ENCODE measurements at places on chromosomes 12 and 14.

DNA sequence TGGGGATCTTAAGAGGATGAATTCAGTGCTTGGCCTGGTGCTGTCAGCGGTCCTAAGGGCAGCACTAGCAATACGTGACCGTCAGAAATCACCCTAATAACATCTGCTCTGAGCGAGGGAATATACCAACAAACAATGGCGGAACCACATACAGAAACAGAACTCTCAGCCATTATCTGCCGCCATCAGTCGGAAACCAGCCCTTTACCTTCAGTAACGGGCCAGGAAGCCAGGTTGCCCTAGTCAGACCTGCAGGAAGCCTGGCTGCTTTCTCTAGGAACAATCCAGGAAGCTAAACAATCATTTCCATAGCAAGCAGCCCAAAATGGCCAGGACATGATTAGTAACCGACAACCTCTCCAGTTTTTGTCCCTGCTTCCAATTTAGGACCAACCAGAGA, 5.6 kb downstream of the CDCA4 start:
- no peak for DNase-seq

GRCh38 chr12:53464685-53465418, 12.9 kb downstream of the PCBP2 start:
- DNase-seq: no peak

- no peak for DNase-seq
Observed at GRCh38 chr12:51434305-51434704, 9.7 kb downstream of the SLC4A8 start.

- DNase-seq: no peak
Observed at GRCh38 chr14:81193924-81194633, 26.7 kb downstream of the GTF2A1 start.

DNA sequence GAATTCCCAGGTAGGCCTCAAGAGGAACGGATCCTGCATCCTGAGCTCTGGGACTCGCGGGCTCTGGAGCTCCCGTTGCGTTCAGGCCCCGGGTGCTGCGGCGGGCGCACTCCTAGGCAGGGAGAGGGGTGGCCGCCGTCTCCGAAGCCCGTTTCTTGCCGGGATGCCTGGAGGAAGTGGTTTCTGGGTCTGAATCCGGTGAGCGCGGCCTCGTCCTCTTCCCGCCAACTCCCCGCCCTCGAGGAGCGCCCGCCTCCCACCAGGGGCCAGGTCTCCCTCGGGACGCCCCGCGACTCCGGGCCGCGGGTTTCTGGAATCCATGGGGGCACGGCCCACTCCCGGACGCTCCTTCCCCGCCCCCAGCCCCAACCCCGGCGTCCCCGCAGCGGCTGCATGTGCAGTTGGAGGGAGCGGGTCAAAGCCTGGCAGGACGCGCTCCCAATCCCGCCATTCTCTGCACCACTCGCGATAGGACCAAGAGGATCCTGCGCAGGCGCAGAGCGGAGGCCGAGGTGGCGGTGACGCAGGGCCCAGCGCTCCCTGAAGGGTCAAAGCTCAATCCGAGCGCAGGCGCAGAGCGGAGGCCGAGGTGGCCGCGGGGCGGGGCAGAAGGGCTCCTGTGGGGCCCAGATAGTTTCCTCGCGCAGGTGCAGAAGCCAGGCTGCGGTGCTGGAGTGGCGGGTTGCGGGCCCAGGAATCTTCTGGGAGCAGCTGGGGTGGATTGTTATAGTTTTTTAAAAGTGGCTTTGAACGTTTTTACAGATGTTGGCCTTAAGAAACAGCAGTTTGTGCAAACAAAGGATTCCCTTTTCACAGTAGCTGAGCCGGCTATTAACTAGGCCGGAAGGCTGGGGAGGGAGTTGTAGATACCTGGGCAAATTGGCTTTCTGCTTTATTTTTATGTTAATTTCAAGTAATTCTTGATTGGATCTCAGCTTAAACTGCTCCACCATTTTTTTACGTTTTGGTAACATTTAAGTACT, 796.4 kb downstream of the AACS start:
- DNase-seq: no peak

DNA sequence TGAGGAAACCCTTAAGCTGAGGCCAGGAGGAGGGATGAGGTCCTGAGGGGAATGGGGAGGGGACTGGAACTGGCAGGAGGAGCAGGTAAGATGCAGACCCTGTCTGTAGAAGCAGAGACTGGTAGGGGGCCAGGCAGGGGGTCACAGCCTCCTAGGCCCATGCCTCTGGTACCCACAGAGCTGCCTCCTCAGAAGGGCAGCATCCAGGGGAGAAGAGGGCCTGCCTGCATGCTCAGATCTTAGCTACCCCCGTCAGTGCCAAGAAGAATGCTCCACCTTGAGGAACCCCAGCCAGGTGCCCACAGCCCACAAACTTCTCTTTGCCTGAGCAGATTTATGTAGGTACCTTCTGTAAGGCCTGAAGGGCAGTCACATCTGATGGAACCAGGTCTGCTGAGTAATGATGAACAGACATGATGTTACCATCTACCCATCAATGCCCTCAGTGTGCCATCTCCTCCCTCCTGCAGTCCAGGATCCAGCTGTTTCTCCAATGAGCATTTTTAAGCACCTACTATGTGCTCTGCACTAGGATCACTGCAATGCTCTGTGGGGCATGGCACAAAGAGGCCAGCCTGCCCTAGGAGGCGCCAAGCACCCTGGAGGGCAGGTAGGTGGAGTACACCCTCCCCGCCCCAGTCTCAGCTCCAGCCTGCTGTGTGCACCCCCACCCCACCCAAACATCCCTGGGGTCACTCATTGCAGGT, 24.8 kb upstream of the ZFP36L1 start:
- DNase-seq: no peak

Data from naive B cell (primary cell).